ENCODE measurements at places on chromosomes 12 and 14.
A peak's percentile ranks its signal among the peaks of the same experiment; 100 is the strongest.

DNA sequence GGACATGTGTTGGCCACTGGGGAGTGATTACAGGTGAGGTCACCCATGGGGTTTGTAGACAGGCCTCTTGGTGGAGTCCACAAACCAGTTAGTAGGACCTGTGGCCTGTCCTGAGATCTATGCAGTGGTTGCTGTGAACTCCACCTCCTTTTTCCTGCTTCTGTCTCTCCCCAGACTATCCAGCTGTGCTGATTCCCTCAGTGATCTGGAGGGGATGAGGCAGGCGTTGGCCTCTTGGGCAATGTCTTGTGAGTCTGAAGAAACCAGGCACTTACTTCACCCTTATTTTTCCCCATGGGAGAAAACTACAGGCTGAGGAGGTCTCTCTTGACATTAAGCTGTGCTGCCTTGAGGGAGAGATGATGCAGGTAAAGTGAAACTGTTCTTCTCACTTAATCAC is 257.2 kb upstream of the PRICKLE1 start:
- DNase-seq: no peak

- DNase-seq: no peak
These were observed 53.0 kb downstream of the TRIM9 start for GRCh38 chr14:51041883-51042282.

DNA sequence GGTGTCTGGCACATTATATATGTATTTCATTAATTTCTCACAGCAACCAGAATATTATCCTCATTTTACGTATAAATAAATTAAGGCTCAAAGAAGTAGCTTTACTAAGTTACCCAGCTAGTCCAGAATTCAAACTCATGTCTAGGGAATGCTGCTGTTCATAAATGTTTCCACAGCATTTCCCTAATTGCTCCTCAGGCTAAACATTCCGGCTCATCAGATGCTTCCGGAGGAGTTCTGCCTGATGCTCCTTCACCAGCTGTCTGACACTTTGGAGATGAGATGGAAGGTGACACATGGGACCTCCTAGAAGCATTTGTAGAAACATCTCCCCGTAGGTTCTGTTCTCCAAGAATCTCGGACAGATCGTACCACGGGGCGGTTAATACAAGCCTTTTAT is 12.1 kb downstream of the KRT85 start:
- DNase-seq: no peak

DNA sequence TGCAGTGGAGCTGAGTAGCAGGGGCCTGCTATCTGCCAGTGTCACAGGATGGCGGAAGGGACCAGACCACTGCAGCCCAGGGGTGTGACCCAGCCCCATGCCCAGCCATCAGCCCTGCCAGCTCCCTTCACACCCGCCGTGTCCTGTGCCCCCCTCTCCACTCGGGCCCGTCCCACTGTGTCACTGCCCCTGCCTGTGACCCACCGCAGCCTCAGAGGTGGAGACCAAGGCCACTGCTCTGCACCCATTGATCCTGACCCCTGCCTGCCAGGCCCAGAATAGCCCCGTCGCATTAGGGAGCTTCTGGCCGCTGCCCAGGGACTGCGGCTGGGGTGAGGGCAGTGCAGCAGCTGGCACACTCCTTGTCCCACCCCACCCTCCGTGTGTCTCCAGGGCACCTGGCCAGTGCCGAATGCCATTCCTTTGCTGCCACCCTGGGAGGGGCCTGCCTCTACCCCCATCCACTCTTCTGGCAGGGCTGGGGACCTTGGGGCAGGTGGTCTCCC is 2.1 kb upstream of the CRIP2 start:
- no peak for DNase-seq

- peak; percentile 1 for DNase-seq
These were observed 905 bp downstream of the ZNF84 start for GRCh38 chr12:133038118-133038709.

- no peak for DNase-seq
These were observed 17.4 kb downstream of the GALNT4 start for GRCh38 chr12:89507015-89507824.

GRCh38 chr12:67352682-67353081 is 83.5 kb downstream of the CAND1 start:
- DNase-seq: no peak

DNA sequence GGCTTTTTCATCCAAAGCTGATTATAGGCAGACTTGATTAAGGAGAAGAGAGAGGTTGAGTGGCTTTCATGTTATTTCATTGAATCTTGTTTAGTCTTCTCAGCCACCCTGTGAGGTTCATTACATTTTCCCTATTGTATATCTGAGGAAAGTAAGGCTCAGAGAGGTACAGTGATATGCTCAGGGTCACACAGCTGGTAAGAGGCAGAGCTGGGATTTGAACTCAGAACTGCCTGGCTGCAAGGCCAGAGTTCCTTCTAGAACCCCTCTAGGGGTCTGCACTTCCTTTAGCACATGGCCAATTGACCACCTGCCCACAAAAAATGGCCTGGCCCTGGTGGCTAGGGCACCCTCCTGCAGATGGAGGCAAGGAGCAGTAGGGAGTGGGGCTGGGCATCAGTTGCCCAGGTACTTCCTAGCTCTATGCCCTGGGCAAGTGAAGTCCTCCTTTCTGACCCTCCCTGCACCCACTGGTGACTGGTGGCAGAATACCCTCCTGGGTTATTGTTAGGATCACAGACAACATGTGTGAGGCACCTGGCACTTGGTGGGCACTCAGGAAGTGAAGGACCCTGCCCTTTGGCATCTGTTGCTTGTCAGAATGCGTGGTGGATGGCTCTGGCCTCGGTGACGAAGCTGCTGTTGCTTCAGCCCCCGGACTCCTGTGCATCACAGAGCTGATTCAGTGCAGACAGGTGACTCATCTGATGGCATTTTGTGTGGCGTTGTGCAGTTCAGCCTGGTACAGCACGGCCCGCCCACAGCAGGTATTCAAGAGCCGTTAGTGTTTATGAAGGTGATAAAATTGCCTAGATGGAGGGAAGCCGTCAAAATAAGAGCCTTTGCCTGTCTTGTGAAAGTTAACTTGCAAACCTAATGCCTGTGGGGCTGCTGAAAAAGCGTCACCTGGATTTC is 115.8 kb downstream of the SLC25A47 start:
- no peak for DNase-seq
